ENCODE measurements at places on chromosomes 1 and 21. TPM values are rescaled to one million over a fixed set of nuclear protein-coding genes. Genes with fewer than 3 reads are reported as not detected.

- no peaks in the 10 kb centered on the region for H3K4me1 ChIP-seq
- no peak overlapping the region for H3K27ac ChIP-seq
- H3K27me3 ChIP-seq: no peaks in the 10 kb centered on the region
- no peaks in the 10 kb centered on the region for H3K36me3 ChIP-seq
- H3K4me3 ChIP-seq: no peak overlapping the region
Measured at GRCh38 chr1:101506541-101507164, 269.8 kb downstream of the S1PR1 start.

GRCh38 chr1:221011145-221011544, 131.9 kb downstream of the HLX start:
- H3K36me3 ChIP-seq: no peaks in the 10 kb centered on the region
- no peak for DNase-seq
- peaks cover 11% of the 10 kb centered on the region for H3K27me3 ChIP-seq

- no peaks in the 10 kb centered on the region for H3K36me3 ChIP-seq
- no peak for DNase-seq
- no peak overlapping the region for H3K27ac ChIP-seq
- peaks cover 6% of the 10 kb centered on the region for H3K4me1 ChIP-seq
Measured at GRCh38 chr1:208002672-208003071, 91.7 kb upstream of the CD34 start.

- peaks cover 3% of the 10 kb centered on the region for H3K27me3 ChIP-seq
- H3K4me3 ChIP-seq: no peak overlapping the region
- H3K36me3 ChIP-seq: no peaks in the 10 kb centered on the region
- no peaks in the 10 kb centered on the region for H3K4me1 ChIP-seq
Measured at GRCh38 chr21:44421901-44422840, 33.1 kb upstream of the LRRC3 start.

DNA sequence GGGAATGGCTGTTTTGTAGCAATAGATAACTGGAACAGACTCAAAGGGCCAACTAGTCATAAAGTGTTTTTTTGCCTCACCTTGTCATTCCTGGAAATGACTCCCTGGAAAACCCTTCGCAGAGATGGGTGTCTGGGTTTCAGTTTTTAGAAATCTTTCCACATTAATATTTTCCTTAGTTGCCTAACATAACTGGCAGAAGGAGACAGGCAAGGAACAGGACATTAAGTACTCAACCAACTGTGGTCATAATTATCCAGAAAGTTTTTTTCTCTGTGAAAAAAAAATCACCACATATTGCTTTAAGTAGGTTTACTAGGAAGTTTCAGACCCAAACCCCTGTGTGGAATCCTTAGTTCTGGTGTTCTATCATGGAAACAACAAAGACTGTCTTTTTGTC, 3.4 kb upstream of the CMPK1 start:
- H3K27ac ChIP-seq: no peak overlapping the region
- no peaks in the 10 kb centered on the region for H3K36me3 ChIP-seq
- no peak overlapping the region for H3K4me3 ChIP-seq
- H3K27me3 ChIP-seq: no peaks in the 10 kb centered on the region
- H3K4me1 ChIP-seq: peaks cover 9% of the 10 kb centered on the region

Gene EPB41
- 96.2 TPM for total RNA-seq

DNA sequence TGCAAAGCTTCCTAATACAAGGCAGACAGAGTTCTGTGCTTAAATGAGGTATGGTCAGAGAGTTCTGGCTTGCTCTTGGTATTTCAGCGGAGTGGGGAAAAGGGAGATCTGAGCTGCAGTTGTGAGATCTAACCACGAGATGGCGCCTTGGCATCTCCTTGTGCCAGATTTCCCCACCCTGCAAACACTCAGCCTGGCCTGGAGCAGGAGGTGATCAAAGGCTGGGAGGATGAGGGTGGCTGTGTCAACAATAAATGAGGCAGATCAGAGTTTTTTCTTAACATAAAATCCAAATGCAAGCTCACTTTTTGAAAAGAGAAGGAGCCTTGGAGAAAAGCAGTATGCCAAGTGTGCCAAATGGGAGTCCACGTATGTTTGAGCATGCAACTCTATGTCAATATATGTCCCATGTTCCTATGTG, 4.1 kb upstream of the TFAP2E start:
- H3K27me3 ChIP-seq: peaks cover 52% of the 10 kb centered on the region
- DNase-seq: peak; percentile 60
- no peak overlapping the region for H3K4me3 ChIP-seq
- peaks cover 6% of the 10 kb centered on the region for H3K36me3 ChIP-seq
- no peaks in the 10 kb centered on the region for H3K4me1 ChIP-seq

DNA sequence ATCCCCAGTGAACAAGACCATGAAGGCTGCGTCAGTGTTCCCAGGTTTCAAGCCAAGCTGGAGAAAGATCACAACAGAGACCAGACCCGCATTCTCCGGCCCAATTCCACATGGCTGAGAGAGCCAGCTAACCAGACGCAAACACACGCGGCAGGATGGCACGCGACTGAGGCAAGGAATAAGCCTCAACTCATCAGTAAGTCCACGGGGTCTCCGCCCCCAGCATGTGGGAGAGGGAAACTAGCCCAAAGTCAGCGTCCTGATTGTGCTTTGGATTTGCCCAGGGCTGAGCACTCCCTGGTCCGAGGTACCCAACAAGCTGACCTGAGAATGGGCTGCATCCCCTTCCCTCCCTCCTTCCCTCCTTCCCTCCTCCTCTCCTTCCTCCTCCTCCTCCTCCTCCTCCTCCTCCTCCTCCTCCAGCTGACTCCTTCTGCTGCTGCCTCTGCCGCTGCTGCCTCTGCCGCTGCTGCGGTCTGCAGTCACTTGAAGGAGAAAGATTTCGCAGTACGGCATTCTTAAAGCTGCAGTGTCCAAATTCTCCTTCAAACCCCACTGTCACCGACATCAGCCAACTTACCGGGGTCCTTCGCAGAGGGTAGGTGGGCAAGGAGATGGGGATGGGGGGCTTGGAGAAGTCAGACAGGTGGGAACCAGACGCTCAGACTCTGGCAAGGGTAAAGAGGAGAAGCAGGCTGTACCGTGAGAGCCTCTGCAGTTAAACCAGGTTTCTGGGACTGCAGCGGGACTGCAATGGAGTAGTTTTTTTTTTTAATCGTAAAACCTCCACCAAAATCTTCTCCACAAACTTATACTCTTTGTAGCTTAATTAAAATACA, 33.0 kb upstream of the H6PD start:
- DNase-seq: no peak
- peaks cover 90% of the 10 kb centered on the region for H3K27me3 ChIP-seq
- no peak overlapping the region for H3K27ac ChIP-seq
- no peaks in the 10 kb centered on the region for H3K36me3 ChIP-seq
- peaks cover 9% of the 10 kb centered on the region for H3K4me1 ChIP-seq

DNA sequence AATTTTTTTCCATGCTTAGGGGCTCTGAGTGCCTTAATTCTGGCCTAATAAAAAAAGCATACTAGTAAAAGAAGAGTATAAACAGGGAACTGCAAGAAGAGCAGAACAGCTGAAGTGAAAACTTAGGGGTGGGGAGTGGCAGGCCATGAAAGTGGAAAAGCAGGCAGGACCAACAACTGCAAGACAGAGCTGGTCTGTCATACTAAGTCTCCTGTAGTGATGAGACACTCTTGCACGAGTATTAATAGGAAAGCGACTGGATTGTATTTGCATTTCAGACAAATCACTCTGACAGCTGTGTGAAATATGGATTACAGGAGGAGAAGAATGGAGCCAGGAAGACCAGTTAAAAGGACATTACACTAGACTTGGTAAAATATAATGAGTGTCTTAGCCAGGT, 449.9 kb downstream of the NUF2 start:
- H3K4me3 ChIP-seq: no peak overlapping the region
- no peak for DNase-seq
- H3K27me3 ChIP-seq: peaks cover 2% of the 10 kb centered on the region
- H3K36me3 ChIP-seq: no peaks in the 10 kb centered on the region
- H3K27ac ChIP-seq: no peak overlapping the region

Gene BMP8B
- 0.91 TPM for total RNA-seq

DNA sequence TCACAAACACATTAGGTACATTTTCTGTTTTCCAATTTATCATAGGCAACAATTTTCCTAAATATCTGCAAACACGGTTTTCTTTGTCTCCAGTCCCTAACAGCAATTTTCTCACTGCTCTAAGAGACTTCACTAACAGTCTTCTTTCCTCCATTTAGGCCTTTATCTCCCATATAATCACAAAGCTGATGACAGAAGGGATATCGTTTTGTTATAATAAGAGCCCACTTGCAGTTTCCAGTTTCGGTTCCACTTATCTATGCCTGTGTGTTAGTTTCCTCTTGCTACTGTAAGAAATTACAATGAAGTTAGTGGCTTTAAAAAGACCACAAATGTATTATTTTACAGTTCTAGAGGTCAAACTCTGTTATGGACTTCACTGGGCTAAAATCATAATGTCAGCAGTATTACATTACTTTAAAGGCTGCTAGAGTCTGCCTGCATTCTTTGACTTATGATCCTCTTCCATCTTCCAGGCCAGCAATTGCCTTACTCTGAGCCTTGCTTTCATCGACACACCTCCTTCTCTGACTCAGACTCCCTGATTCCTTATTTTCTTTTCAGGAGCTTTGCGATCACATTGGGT, 549.3 kb downstream of the NCAM2 start:
- H3K27me3 ChIP-seq: no peaks in the 10 kb centered on the region
- no peak overlapping the region for H3K4me3 ChIP-seq
- no peaks in the 10 kb centered on the region for H3K4me1 ChIP-seq
- DNase-seq: no peak

DNA sequence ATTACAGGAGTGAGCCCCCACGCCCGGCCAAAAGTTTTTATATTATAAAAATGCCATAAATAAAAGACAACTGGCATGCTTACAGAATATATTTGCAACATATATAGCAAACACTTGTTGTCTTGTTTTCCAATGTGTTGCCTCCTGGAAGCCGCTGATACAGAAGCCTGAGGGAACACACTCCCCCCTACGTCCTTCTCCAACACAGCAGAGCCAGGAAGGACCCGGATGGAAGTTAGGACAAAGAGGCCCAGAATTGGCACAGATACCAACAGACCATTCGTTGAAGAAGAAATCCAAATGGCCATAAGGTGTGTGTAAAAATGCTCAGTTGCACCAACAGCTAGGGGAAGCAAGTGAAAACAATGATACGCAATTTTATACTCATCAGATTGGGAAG, 1.3 kb upstream of the PLA2G5 start:
- no peak overlapping the region for H3K27ac ChIP-seq
- H3K4me3 ChIP-seq: no peak overlapping the region
- no peaks in the 10 kb centered on the region for H3K4me1 ChIP-seq
- no peak for DNase-seq

Gene TMEM81
- total RNA-seq: 5.1 TPM

DNA sequence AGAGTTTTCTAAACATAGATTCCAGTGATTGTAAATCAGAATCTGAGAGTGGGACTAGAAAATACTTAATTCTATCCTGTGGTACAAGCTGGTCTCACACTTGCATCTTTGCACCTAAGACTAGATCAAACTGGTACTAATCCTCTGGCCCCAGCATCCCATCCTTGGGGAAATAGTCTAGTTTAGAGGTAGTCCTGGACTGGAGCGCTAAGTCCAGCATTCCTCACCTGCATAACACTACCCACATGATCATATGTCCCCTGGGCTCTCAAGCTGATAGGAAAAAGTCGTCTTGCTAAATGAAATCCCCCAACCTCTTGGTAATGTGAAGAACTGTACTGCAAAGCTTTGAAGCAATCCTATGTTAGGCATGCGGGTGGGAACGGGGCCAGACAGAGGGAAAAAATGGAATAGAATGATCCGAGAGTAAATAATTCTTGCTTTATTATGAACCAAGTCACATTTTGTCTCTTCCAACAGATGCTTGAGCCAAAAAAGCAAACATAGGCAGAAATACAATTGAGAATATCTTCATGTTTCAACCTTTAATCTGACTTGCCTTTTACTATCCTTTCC, 4.8 kb downstream of the COX20 start:
- DNase-seq: no peak
- peaks cover 45% of the 10 kb centered on the region for H3K4me1 ChIP-seq
- H3K27me3 ChIP-seq: no peaks in the 10 kb centered on the region
- H3K27ac ChIP-seq: peak overlapping the region; percentile 65
- no peak overlapping the region for H3K4me3 ChIP-seq
- H3K36me3 ChIP-seq: peaks cover 29% of the 10 kb centered on the region

Gene CITED4
- total RNA-seq: 30.8 TPM

Gene LCE1D
- total RNA-seq: not detected

DNA sequence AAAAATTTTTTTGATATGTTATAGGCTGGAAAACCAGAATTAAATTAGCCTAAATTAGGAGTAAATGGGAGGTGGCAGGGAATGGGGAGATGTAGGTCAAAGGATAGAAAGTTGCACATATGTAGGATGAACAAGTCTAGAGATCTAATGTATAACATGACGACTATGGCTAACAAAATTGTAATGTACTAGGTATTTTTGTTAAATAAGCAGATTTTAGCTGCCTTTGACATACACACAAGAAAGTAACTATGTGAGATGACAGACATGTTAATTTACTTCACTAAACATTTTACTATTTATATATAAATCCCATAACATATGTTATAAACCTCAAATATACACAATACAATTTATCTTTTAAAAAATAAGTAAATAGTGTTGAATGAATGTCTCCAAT, 30.2 kb upstream of the GLIS1 start:
- H3K4me1 ChIP-seq: no peaks in the 10 kb centered on the region
- no peak overlapping the region for H3K4me3 ChIP-seq
- DNase-seq: no peak
- H3K36me3 ChIP-seq: peaks cover 3% of the 10 kb centered on the region
- H3K27ac ChIP-seq: no peak overlapping the region

DNA sequence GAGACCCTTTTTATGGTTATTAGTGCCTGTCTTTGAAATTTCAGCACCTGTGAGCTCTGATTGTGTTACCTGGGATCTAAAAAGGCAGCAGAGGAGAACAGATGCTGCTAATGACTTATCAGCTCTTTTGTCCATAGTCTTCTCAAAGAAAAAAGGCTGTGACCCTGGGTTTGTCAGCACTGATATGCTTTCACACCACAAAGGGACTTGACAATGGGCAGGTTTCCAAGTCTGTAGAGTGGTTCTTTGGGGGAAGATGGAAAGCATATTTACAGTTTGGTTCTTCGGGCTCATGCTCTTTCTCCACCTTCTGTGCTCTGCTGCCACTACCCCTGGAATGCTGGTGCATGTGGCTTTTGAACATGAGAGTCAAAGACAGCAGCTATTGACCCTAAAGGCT, 32.0 kb downstream of the DNAJC6 start:
- no peaks in the 10 kb centered on the region for H3K27me3 ChIP-seq
- no peak for DNase-seq
- H3K27ac ChIP-seq: no peak overlapping the region
- H3K4me1 ChIP-seq: peaks cover 9% of the 10 kb centered on the region

GRCh38 chr1:13781907-13782633, 82.1 kb downstream of the PRDM2 start:
- H3K27me3 ChIP-seq: no peaks in the 10 kb centered on the region
- peaks cover 21% of the 10 kb centered on the region for H3K36me3 ChIP-seq
- no peak for DNase-seq
- peaks cover 12% of the 10 kb centered on the region for H3K4me1 ChIP-seq

DNA sequence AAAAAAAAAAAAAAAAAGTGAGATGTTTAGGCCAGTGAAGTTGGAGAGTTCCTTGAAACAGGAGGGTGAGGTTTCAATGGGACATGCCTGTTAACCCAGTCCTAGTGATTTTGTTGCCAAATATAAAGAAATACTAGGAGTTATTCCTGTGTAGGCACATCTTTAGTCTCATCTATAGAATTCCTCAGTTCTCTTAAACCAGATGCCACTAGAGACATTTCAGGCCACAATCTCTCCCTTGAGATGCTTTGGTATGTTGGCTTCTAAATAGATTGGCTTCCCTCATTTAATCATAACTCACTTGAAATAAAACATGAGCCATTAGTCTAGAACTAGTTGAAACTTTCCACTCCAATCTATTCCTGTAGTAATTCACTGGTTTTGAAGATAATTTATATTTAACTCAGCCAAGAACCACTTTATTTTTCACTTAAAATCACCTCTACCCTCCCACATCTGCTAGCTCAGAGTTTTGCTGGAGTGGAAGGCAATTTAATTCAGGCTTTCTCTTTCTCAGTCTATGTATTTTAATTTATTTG, 29.8 kb downstream of the GPR137B start:
- H3K4me1 ChIP-seq: peaks cover 15% of the 10 kb centered on the region
- H3K27ac ChIP-seq: no peak overlapping the region
- no peak for DNase-seq
- H3K27me3 ChIP-seq: peaks cover 3% of the 10 kb centered on the region
- H3K36me3 ChIP-seq: no peaks in the 10 kb centered on the region
